Karpas-422 (cell line): ENCODE measurements at places on chromosomes 7 and 10. TPM values are rescaled to one million over a fixed set of nuclear protein-coding genes. Genes with fewer than 3 reads are reported as not detected.
A peak's percentile ranks its signal among the peaks of the same experiment; 100 is the strongest.

The TMEM196 gene
- total RNA-seq: not detected in 2 replicates

The FGFBP3 gene
- total RNA-seq: 0.22 and 0.71 TPM in 2 replicates

The WEE2 gene
- total RNA-seq: 0.04 TPM in 1 of 2 replicates, not detected in the other

The GRB10 gene
- total RNA-seq: not detected in 2 replicates

DNA sequence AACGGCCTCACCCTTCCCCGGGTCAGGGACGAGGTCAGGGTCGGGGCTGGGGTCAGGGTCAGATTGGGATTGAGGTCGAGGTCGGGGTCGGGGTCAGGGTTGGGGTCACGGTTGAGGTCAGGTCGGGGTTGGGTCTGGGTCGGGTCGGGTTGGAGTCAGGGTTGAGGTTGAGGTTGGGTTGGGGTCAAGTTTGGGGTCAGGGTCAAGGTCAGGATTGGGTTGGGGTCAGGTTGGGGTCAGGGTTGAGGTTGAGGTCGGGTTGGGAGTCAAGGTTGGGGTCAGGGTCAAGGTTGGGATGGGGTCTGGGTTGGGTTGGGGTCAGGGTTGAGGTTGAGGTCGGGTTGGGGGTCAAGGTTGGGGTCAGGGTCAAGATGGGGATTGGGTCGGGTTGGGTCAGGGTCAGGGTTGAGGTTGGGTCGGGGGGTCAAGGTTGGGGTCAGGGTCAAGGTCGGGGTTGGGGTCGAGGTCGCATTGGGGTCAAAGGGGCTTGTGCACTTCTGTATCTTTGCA is 131.4 kb downstream of the VIPR2 start:
- no peak for DNase-seq

- no peak for DNase-seq
Measured at GRCh38 chr7:112137141-112138101, 68.8 kb downstream of the DOCK4 start.

DNA sequence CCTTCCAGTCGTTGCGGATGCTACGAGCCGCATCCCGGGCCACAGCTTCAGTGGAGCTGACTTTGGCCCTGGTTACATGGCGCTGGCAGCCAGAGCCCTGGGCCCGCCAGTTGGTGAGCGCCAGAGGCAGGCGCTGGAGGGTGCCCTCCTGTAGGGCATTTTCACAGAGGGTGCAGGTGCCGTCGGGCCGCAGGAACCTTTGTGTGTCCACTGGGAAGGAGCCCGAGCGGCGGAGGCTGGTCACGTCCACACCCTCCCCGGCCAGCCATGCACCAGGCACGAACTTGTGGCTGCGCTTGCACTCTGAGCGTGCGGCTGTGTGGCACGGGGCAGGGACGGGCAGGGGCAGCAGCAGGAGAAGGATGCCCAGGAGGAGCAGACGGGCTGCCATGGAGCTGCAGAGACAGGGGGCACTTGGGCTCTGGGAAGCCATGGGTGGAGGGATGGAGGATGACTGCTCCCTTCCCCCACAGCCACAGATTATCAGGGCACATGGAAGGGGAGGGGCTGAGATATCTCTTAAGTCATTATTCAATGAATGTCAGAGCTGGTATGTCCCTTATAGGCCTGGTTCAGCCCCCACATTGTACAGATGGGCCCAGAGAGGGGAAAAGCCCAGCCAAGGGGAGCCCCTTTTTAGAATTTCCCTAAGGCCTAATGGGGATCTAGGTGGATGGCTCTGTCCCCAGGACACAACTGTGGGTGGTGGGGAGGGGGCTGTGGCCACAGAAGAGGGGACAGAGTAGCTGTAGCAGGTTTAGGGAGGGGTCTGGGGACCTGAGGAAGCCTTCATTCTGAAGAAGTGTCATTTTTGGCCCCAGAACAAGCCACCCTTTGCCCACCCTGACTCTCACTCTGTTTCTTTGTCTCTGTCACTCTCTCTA is 1.8 kb downstream of the PRF1 start:
- no peak for DNase-seq

DNA sequence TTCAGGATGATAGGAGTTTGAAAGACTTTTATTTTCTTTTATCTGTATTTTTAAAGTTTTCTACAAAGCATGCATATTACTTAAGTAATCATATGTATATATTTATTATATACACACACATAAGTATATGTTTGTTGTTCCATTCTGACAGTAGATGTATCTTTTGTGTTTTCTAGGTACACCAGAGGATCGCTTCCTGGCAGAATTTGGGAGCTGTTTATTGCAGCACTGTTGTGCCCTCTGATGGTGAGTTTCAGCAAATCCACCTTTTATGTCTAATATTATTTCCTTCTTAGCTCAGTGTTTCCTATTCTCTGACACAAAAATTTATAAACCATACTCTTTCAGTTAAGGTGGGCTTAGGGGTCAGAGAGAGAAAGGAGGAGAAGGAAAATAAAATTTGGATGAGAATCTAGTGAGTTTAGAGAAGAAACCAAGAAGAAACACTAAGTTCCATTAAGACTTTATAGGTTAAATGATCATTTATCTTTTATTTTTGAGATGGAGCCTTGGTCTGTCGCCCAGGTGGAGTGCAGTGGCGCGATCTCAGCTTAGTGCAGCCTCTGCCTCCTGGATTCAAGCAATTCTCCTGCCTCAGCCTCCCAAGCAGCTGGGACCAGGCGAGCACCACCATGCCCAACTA is 59.2 kb upstream of the OIT3 start:
- DNase-seq: peak; percentile 80

DNA sequence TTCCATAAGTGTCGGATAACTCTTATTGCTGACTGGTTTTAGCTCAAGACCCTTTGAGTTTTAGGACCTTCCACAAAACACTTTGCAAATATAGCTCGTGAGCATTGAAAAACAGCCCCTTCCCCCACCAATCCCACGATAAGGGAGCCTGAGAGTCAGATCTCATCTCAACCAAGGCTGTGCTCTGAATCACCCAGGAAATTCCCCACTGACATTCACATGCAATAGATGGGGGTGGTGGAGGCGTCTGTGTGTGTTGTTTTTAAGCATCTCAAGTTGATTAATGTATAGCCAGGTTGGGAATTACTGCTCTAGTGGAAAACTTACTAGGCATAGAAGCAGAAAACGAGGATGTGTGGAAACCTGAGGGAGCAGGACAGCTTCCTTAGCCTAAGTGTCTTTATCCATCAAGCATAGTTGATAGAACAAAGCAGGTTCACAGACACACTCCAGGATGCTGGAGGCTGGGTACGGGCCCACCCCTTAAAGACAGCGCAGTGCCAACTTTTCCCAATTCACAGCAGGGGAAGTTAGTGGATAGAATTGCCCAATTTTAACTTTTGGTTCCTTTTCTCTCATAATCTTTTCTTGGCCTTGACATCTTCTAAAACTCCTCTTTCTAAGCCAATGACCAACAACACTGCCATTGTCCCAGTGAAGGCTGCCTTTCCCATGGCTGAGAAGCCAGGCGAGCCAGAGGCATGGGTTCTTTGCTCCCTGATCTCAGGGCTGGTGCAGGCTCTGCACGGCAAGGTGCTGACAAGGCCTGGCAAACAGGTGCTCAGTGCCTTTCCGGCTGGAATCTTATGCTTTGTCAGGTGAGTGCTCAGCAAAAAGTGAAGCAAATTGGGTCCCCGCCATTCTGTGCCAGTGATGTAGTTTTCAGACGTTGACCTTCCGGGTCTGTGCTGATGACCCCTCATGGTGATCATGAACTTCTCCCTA is 98.5 kb upstream of the INSIG1 start:
- no peak for DNase-seq

DNA sequence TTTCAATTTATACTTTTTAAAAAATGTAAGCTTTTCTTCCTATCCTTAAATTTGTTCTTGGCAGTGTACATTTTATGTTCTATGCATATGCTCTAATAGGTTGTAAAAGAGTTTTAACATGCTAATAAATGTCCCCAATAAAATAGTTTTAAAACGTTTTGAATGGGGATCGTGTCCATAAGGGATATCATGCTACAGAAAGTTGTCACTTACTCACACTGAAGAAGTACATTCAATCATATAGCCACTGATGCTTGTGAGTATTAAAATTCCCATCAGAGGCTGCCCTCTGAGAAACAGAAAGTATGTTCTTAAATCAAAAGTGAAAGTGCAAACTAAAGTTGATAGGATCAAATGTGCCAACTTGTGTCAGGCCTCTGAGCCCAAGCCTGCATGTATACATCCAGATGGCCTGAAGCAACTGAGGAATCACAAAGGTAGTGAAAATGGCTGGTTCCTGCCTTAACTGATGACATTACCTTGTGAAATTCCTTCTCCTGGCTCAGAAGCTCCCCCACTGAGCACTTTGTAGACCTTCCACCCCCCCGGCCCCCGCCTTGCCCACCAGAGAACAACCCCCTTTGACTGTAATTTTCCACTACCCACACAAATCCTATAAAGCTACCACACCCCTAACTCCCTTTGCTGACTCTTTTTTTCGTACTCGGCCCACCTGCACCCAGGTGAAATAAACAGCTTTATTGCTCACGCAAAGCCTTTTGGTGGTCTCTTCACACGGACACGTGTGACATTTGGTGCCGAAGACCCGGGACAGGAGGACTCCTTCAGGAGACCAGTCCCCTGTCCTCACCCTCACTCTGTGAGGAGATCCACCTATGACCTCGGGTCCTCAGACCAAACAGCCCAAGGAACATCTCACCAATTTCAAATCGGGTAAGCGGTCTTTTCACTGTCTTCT is 877 bp upstream of the NOD1 start:
- peak; percentile 46 for DNase-seq

GRCh38 chr10:112022196-112022595 is 161.4 kb downstream of the GPAM start:
- DNase-seq: no peak

DNA sequence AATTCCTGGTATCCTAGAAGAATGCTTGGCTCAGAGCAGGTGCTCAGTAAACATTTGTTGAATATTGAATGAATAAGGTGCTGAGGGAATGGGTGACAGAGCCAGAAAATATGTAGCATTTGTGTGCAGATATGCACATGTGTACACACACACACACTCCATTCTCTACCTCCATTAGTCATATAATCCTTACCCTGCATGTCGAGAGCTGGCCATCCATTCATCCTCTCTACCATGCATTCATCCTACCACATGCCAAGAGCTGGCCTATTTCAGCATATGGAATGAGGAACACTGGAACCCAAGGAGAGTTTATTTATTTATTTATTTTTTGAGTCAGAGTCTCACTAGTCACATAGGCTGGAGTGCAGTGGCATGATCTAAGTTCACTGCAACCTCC is 284.8 kb downstream of the PLXNA4 start:
- DNase-seq: no peak

DNA sequence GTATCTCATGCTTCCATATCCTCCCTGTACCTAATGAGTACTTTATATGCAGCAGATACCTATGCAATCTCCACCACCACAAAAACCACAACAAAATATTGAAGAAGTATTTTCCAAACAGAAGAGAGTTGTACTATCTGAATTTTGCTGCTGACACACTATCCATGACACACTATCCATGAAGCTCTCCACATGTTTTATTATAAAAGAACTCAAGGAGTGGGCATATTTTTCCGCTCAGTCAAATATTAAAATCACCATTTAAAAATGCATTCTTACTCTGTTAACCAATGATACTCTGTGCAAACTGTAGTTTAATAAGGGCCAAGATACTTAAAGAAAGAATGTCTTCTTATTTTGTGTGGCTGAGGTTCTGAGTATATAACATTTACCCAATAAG is 2.8 kb downstream of the BET1 start:
- DNase-seq: no peak

DNA sequence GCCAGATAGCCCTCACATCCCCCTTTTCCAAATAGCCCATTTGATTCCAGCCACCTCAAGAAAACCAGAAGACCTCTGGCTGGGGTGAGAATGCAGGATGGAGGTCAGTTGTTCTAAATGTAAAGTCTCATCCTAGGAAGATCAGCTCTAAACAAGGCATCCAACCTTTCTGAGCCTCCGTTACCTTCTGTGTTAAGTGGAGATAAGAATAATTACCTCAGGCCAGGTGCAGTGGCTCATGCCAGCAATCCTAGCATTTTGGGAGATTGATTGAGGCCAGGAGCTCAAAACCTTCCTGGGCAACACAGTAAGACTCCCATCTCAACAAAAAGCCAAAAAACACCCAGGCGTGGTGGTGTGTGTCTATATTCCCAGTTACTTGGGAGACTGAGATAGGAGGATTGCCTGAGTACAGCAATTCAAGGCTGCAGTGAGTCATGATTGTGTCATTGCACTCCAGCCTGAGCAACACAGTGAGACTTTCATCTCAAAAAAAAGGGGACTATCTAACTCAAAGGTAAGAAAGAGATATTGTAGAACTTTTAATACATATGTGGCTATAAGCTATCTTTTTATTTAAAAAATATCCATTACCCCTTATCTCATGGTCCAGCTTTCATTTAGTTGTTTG is 43.5 kb downstream of the PRTFDC1 start:
- DNase-seq: no peak

DNA sequence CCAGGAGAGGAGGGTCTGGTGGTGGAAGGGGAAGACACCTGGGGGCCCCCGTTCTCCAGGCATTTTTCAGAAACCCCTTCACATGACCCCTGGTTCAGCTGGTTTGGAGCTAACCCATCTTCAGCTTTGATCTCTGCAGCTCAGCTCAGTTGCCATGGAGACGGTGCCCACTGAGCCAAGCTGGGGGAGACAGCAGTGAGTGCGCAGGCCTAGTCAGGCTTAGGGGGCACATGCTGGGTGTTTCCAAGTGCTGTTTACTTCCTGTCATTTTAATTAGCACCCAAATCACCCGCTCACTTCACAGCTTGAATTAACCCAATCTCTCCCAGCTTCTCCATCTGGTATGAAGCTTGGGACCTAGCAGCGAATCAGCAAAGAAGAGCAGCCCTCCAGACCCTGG is 9.0 kb downstream of the SPOCK2 start:
- DNase-seq: peak; percentile 53

GRCh38 chr7:7858559-7858958 is 110.0 kb upstream of the GLCCI1 start:
- DNase-seq: no peak

DNA sequence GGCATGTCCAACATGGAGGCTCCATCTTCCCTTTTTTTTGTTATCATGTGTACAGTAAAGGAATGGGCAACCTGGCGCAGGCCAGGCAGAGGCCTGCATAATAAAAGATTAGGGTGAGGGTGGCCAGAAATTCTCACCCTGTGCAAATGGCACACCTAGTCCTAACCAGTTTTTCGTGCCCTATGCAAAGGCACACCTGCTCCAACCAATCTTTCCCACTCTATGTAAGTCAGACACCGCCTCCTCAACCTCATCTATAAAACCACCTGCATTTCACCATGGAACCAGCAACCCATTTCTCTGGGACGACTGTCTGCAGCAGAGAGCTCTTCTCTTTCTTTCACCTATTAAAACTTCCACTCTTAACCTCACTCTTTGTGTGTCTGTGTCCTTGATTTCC is 16.1 kb downstream of the TBATA start:
- no peak for DNase-seq

DNA sequence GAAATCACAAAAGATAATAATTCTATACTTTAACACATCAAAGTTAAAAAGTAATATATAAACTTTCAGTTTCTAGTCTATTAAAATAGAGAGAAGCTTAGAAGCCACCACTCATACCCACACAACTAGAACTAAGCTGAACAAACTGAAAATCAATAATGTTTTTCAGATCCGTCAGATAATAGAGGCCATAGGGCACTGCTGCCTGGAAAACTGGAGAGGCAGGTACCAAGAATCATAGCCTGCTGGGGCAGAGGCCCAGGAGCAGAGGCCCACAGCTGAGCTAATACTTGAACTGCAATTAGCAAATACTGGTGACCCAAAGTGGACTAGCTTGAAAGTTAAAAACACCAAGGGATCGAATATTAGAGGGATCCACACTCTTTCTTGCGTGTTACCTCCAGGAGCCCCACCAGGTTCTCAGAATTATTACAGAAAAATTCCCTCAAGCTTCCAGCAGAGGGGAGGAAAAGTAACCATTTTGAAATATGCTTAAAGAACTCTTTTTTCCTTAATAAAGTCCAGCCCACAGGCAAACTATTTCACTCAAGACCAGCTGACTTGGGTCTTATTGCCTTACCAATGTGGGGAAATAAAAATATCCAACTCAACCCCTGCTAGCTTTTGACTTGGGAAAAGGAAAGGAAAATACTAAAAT is 774.1 kb upstream of the IGFBP3 start:
- DNase-seq: no peak
